NCI-H2081 treated with DMSO at 0.1 percent for 48 hours (cell line): ENCODE measurements at places on chromosomes 2 and 18.

DNA sequence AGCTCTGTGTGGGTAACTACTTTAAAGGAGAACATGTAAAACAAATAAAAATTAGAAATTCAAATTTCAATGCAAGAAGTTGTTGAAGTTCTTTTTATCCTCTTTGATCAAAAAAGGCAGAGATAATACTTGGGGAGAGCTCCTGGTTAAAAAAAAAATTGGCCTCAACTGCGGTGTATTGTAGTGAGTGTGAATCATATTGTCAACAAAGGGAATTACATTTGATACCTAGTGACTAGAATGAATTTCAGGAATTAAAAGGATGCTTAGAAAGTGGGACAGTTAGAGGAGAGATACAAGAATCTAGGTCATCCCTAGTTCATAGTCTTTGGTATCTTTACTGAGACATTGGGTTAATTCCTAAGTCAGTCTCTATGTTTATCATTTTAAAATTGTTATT lies 473.0 kb downstream of the CCDC85A start:
- DNase-seq, result no peak

DNA sequence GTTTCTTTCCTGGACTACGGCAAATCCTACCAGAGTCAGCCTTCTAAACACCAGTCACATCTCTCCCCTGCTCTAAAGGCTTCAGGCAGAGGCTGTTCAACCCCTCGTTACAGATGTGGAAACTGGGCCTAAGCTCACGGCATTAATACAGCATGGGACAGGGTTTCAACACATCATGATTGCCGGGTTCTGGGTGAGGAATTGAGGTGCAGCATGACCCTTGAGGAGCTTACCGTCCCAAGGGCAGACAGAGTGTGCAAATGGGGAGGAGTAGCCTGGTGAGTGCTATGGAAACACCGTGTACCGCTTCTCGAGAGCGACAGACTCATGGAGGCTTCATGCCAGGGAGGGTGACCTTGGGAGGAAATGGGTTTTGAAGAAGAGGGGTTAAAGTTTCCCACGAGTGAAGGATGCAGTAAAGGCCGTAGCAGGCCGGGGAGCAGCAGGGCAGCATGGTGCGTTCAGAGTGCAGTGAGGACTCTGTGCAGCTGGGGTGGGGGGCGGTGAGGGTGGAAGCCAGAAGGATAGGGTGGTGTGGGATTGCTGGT lies 51.1 kb downstream of the TGOLN2 start:
- no peak for DNase-seq

GRCh38 chr2:86366651-86367498 lies 29.4 kb upstream of the REEP1 start:
- DNase-seq, result no peak

DNA sequence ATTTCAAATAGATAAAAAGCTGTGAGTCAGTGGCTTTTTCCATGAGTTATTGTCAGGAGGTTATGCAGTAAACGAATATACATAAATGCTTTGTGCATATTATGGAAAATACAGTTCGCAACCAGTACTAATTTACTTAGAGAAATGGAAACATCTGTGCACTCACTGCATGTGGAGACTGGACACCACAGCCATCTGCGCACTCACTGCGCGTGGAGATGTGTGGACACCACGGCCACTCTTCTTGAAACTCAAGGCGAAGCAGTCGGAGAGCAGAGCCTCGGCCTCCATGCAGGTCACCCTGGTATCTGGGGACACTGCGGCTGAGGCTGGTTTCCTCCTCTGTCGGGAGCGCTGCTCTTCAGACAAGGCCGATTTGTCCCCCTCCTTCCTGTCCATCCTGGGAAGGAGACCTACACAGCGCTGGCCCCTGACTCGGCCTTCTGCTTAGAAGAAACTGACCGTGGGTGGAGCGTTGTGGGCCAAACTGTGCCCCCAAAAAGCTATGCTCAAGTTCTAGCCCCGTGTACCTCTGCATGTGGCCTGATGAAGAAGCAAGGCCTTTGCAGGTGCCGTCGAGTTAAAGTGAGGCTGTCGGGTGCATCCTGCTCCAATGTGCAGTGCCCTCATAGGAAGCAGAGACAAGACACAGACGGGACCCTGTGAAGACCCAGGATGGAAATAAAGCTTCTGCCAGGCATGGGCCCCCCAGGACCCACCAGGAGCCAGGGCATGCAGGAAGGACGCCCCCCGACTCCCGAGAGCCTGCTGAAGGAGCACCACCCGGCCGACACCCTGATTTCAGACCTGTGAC lies 88.0 kb downstream of the TPO start:
- no peak for DNase-seq

DNA sequence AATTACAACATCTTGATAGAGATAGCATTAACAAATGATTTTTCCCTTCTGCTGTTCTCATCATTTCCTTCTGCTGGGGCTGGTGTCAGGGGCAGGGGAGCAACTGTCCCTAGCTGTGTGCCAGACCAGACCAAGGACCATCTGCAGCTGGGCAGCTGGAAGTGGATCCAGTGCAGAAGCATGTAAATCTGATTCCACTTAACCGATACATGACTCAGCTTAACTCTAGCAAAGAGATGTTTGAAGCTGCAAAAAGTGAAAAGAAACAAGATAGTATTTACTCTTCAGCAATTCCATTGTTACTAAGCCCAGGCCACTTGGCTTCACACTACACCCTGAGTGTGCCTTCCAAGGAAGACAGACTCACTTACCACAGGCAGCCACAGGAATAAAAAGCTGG lies 151.1 kb downstream of the GALNT1 start:
- DNase-seq, result no peak

- DNase-seq, result no peak
Observed at GRCh38 chr18:44632469-44633145, 48.1 kb upstream of the SETBP1 start.

GRCh38 chr2:33214436-33214835 lies 262.0 kb upstream of the RASGRP3 start:
- no peak for DNase-seq

DNA sequence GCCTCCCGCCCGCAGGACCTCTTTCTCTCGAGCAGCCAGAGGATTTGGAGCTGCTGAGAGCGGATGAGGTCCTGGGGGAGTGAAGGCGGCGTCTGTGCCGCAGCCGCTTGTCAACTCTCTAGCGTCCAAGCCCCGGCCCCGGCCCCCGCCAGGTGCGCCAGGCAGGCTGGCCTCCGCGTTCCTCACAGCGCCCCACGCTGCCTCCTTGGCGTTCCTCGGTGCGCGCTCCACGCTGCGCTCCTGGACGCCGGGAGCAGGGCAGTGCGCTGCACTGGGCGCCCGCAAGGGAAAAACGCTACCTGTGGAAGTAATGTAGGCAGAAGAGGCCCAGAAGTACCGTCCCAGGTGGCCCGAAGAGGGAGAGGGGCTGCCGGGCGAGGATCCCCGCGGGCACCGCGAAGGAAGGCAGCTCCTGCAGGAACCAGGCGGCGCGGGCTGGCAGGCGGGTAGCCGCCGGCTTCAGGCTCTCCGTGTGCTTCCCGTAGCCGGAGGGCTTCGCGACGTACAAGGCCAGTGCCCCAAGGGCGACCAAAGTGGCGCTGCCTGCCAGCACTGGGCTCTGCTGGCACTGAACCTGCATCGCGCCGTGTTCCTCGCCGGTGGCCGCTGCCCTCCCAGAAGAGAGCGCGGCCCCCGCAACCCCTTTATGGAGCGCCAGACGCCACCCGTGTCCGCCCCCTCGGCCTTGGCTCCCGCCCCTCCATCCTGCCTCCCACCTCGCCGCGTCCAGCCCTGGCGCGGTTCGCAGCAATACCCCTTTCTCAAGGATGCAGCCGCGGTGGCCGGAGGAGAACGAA lies at the start of gene SRD5A2:
Gene SRD5A2 (minus strand): TSS at position 618 of the 797 bp plus-strand sequence. CDS start 38 bp downstream, at position 580.
- no peak for DNase-seq

- no peak for DNase-seq
Observed at GRCh38 chr2:184637781-184638180, 39.5 kb downstream of the ZNF804A start.

DNA sequence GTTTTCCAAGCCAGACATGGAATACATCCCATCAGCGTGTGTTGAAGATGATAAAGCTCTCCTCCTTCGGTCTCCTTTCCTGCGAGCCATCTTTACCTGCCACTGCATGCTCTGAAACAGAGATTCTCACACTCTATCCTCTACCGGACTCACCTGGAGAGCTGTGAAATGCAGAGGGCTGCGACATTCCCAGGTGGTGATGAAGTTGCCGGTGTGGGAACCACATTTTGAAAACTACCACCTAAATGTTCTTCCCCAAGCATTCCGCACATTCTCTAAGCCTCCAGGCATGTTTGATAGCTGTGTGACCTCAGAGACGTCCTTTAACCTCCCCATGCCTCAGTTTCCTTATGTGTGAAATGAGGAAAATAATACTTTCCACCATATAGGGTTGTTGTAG lies 226.2 kb upstream of the RAB6C start:
- no peak for DNase-seq

- no peak for DNase-seq
Observed at GRCh38 chr2:65485839-65486238, 53.4 kb upstream of the SPRED2 start.

DNA sequence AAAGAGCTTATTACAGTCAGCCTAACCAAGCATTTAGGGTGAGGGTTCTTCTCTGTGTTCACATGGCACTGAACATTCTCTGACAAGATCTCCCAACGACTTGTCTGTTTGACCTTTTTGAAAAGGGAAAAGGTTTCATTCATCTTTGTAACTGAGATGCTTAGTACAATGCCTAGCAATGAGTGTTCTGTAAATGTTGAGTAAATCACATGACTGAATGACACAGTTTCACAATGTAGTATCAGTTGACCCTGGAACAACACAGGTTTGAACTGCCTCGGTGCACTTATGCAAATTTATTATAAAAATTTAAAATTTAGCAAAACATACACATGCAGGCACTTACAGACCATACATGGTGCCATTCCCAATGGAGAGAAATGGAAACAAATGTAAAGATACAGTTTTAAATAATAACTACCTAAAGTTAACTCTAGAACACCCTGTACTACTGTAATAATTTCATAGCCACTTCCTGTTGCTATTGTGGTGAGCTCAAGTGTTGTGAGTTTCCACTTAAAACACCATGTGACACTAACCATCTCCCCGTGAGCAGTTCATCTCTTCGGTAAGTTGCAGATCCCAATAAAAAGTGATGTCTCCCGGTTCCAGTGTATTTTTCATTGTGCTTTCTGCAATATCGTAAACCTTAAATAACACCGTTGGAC lies 34.1 kb upstream of the VWC2L start:
- no peak for DNase-seq

- DNase-seq, result no peak
Observed at GRCh38 chr2:239728751-239729150, 296.4 kb downstream of the NDUFA10 start.

GRCh38 chr2:159612255-159612901 lies 4.0 kb downstream of the BAZ2B start:
- peak; percentile 20 for DNase-seq

DNA sequence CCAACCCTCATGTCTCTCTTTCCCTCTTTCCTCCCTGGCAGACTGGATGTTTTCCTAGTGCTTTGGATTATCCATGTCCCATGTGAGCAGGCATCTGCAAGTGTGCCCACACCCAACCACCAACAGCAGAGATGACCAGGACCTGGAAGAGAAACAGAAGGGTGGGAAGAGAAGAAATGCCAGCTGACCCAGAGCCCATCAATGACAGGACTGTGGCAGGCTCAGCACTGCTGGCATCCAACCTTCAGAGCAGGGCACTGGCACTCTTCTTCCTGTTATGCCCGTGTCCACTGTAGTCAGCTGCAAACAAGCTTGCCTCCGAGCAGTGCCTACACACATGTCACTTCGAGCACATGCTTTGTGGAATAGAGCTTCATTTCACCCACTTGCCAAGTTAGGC lies 121.1 kb downstream of the TANC1 start:
- DNase-seq, result no peak

GRCh38 chr2:3487028-3487425 lies 32.3 kb downstream of the ADI1 start:
- no peak for DNase-seq

DNA sequence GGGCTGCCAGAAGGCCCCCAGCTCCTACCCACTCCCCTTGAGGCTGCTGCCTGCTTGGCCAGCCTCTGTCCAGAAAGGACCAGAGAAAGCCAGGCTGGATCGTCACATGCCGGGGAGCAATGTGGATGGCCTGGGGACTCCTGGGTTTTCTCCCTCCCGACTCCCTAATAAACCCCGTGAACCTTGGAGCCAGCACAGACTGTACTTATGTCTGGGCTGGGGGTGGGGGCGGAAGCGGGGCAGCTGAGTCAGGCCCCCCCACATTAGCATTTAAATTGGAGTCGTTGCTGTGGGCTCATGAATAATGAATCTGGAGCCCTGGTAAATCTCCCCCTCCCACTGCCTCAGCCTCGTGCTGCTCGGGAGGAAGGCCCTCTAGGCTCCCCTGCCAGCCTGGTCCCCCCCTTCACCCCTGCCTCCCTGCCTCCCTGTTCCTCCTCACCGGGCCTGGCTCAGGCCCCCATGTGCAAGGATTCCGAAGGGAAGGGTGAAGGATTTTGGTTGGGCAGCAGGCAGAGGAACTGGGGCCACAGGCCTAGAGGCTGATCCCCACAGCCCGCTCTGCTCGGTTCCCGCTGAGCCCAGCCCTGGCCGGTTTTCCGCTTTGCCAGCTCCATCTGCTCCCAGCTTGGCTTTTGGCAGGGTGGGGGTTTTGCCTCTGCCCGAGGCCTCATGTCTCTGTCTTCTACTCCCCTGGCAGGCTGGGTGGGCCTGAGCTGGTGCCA lies 7.3 kb upstream of the ASIC4 start:
- no peak for DNase-seq

- no peak for DNase-seq
Observed at GRCh38 chr2:202375033-202375608, 1.0 kb upstream of the BMPR2 start.

DNA sequence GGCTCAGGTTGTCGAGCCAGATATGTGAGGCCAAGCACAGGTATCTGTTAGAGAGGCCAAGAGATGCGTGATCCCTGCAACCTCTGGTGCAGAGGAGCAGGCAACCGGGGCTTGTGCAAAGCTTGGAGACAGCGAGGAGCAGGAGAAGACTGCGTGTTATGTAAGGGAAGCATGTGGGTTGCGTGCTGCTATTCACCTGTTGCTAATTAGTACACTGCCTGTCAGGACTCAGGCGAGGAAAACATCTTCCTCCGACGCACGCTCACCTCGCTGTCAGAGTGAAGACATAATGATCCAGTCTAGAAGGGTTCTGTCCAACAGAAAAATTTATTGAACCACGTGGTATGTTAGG lies 102.5 kb downstream of the HNRNPLL start:
- no peak for DNase-seq

DNA sequence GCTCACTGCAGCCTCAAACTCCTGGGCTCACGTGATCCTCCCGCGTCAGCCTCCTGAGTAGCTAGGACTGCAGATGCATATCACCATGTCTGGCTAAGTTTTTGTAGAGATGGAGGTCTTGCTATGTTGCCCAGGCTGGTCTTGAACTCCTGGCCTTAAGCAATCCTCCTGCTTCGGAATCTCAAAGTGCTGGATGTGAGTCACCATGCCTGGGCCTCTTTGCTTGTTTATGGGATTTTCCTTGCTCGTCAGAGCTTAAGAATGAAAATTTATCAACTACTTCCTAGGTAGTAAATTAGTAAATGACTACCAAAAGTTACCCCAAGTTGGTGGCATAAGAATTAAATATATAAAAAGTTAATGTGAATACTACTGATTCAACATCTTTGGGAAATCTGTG lies 51.0 kb downstream of the ACTR3 start:
- no peak for DNase-seq

- DNase-seq, result no peak
Observed at GRCh38 chr18:44900627-44901026, 219.9 kb downstream of the SETBP1 start.
